Activated naive CD8-positive, alpha-beta T cell treated with anti-CD3 and anti-CD28 coated beads for 36 hours (primary cell): ENCODE measurements at places on chromosomes 1 and 21. TPM values are rescaled to one million over a fixed set of nuclear protein-coding genes. Genes with fewer than 3 reads are reported as not detected.

DNA sequence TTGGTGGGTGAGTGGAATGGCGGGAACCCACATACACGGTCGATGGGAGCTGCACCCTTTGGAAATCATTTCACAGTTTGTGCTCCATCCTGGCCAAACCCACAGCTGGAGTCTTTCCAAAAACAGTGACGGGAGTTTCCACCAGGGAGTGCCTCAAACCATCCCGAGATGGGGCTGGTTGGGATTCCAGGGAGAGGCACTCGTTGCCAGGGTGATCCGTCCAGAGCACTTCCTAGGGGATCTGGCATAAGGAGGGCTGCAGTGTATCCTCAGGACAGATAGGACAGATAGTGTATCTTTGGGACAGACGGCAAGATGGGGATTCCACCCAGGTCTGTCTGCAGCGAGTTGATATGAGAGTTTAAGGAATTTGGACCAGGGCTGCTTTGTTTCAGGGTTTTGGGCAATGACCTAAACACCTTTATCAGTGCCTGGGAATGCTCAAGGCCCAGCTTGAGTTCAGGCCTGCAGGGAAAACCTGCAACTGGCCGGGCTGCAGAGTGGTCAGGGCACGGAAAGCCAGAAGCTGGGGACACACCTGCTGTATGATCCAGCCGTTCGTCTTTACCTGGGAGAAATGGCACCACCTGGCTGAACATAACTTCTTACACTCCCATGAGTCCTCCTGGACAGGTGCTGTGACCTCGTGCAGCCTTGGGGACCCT lies 3.4 kb upstream of the POFUT2 start:
- no peak for DNase-seq

- DNase-seq = no peak
These were observed 4.1 kb downstream of the SERINC2 start for GRCh38 chr1:31417148-31417547.

GRCh38 chr1:234965111-234965510 lies 163.5 kb downstream of the TOMM20 start:
- DNase-seq = no peak

BEND5 gene
- total RNA-seq = 42.3 TPM

DNA sequence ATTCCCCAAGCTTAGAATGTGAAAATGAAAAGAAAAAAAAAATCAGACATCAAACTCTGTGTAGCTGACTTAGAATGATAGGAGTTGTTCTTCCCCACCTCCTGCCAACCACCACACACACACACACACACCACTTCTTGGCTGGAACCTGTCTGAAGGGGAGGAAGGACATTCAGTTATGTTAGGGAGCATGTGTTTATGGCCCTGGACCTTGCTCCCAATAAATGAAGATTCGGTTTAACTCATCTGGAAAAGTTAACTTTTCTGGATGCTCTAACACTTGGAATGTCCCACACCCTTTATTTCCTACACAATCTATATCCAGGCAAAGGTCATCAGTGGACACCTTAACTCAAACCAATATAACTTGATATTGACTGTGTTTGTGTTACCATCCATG lies 112.4 kb downstream of the DAB1 start:
- no peak for DNase-seq

GRCh38 chr21:26238646-26239045 lies 68.1 kb upstream of the APP start:
- DNase-seq = no peak

GRCh38 chr1:168893359-168893801 lies 164.4 kb upstream of the DPT start:
- DNase-seq = no peak

DNA sequence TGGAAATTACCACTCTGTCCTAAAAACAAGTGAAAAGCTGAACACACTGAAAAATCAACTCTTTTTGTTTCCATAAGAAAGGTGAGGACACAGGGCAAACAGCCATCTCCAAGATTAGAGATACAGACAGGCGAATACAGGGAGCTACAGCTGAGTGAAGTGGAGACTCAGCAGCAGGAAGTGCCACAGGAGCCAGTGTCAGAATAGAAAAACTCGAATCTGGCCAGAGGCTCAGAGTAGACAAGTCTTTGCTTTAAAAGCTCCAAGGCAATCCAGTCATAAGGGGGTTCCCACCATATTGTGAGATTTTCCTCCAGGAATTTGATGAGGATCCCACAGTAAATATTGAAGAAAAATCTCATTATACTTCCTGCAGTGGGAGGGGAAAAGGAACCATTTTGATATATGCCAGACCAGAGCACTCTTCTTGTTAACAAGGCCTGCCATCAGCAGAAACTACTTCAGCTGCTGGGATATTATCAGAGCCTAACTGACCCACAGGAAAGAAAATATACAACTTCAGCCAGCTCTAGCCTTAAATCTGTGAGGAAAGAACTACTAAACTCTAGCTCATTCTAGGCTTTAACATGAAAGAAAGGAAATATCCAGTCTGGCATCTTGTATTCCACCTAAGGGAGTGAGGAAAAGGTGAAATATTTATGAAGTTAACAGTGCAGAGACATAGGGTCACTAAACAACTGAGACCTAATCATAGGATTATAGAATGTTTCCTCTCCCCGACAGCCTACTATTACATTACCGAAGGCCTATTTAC lies 256.2 kb upstream of the OLFM3 start:
- no peak for DNase-seq

KLHL17 gene
- 22.5 TPM for total RNA-seq

PLA2G2C gene
- not detected for total RNA-seq

- DNase-seq = no peak
These were observed 604.8 kb upstream of the ADAMTS5 start for GRCh38 chr21:27571706-27572105.

- no peak for DNase-seq
These were observed 13.5 kb upstream of the PPP1R8 start for GRCh38 chr1:27816921-27817630.

DNA sequence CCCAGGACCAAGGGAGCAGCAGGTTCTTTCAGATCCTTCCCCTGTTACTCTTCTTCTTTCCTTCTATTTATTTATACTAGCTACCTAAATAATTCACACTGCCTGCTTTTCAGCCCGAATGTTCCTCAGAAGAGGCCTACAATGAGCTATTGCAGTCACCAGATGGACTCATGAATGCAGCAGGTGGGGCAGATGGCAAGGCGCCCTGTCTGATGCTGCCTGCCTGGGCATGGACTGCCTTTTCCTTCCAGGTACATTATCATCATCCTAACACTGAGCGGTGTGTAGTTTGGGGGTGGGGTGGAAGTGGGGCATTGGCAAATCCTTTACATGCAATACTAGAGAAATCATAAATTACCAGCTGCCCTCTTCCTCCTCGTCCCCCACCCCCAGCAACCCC lies 17.6 kb downstream of the ESRRG start:
- DNase-seq = no peak

GPR153 gene
- 0.54 TPM for total RNA-seq

KCNQ4 gene
- total RNA-seq = 0.64 TPM

GRCh38 chr21:25916226-25916625 lies 181.5 kb downstream of the GABPA start:
- DNase-seq = no peak

AIM2 gene
- total RNA-seq = 1.8 TPM

RGS8 gene
- total RNA-seq = not detected

- no peak for DNase-seq
These were observed 1.2 kb downstream of the LAMC1 start for GRCh38 chr1:183024317-183025009.

OR2L2 gene
- total RNA-seq = 0.06 TPM

- no peak for DNase-seq
These were observed 113.7 kb upstream of the DPYD start for GRCh38 chr1:98034505-98034904.

- no peak for DNase-seq
These were observed 2.6 kb upstream of the TNFRSF9 start for GRCh38 chr1:7943251-7943650.

GRCh38 chr1:44423591-44424537 lies 18.8 kb downstream of the RNF220 start:
- DNase-seq = no peak

SLC22A15 gene
- 0.47 TPM for total RNA-seq
